ENCODE measurements at places on chromosomes 4 and X.

- DNase-seq, result no peak
Observed at GRCh38 chrX:31593353-31593752, 521.5 kb upstream of the FTHL17 start.

- DNase-seq, result no peak
Observed at GRCh38 chr4:151489462-151490203, 80.7 kb downstream of the FHIP1A start.

- no peak for DNase-seq
Observed at GRCh38 chrX:135498236-135498635, 22.2 kb upstream of the INTS6L start.

- peak; percentile 18 for DNase-seq
Observed at GRCh38 chrX:20974326-20974725, 399.9 kb upstream of the CNKSR2 start.

DNA sequence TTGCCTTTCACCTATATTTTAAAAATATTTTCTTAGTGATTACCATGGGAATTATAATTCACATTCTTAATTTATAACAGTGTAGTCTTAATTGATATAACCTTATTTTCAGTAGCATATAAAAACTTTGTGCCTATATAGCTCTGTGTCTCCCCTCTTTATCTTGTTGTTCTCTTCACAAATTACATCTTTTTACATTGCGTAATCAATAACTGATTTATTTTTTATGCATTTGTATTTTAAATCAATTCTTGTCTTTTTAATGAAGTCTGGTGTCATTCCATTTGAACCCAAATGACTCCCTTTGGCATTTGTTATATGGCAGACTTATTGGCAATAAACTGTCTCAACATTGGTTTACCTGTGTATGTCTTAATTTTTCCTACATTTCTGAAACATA lies 137.0 kb downstream of the SH3BGRL start:
- no peak for DNase-seq

GRCh38 chr4:147560625-147561024 lies 56.6 kb upstream of the TMEM184C start:
- DNase-seq, result peak; percentile 40

DNA sequence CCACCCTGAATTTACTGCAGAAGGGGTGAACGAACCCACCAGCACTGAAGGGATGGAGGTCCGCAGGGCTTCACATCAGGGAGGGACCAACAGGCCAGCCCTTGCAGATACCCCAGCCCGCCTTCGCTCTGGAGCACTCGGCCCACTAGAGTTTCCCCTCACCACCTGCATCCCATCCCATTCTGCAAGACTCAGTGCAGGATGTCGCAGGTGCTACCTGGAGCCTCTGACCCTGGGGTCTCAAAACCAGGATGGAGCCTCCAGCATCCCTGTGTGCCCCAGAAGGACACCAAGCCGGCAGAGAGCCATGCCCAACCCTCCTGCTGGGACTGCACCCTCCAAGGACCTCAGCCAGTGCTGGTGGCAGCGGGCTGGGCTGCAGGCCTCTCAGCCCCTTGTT lies 57.6 kb upstream of the ADRA2C start:
- no peak for DNase-seq

GRCh38 chrX:17521871-17522693 lies 147.1 kb downstream of the NHS start:
- peak; percentile 68 for DNase-seq

- DNase-seq, result no peak
Observed at GRCh38 chr4:69656653-69657158, 3.7 kb upstream of the UGT2A1 start.

GRCh38 chrX:106588801-106589200 lies 23.0 kb upstream of the RADX start:
- DNase-seq, result no peak

GRCh38 chr4:71287305-71287704 lies 51.5 kb upstream of the SLC4A4 start:
- no peak for DNase-seq

GRCh38 chrX:153802513-153803045 lies 8.1 kb downstream of the SSR4 start:
- DNase-seq, result no peak

GRCh38 chr4:118757761-118758251 lies 72.6 kb downstream of the METTL14 start:
- DNase-seq, result no peak

- DNase-seq, result peak; percentile 55
Observed at GRCh38 chrX:151000861-151001331, 17.8 kb downstream of the HMGB3 start.

DNA sequence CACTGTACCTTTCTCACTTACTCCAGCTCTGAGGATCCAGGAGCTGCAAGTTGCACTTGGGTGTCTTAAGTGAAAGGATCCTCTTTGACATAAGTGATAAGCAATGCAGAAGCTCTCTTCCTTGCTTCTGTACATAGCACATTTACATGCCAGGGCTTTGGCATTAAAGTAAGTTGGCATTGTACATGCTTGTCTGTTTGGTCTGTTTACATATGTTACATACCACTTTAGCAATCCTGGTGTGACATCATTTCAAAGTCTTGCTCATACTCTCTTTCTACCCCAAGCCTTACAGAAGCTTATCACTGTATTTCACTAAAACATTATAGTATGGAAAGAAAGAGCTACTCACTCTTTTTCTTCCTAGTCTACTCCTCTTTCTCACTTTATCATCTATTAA lies 2548.3 kb downstream of the ARAP2 start:
- DNase-seq, result peak; percentile 2

DNA sequence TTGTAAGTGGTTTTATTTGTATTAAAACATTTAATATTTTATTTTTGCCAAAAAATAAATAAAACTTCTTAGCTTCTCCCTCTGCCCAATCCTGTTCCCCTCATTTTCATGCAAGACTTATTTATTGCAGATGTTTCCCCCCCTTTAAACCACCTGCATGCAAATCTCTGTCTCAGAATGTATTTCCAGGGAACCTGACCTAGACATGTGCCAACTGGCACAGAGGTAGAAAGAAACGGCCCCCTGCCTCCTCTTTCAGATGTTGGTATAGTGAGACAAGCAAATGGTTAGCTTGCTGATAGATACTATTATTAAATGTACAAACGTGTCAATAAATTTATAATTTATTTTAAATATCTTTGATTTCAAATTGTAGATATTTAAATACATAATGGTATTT lies 47.1 kb downstream of the KLF3 start:
- DNase-seq, result no peak

- DNase-seq, result peak; percentile 52
Observed at GRCh38 chr4:25223802-25224375, 9.9 kb upstream of the PI4K2B start.

DNA sequence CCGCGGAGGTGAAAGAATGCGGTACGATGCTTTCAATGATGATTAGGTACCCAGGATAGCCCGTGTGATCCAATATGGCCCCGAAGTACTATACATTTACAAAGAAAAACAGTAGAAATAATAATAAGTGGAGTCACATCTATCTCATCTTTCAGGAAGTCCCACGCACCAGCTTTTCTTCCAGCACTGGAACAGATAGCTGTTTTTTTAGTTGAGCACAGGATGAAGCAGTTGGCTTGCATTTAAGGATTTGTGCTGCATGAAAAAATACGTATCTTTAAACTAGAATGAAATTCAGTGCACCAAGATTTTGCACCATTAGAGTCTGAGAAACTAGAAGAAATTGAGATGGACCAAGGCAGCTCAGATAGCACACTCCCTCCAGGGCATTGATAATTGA lies 44.1 kb downstream of the SMIM20 start:
- no peak for DNase-seq

- peak; percentile 65 for DNase-seq
Observed at GRCh38 chrX:43676971-43677572, 21.0 kb downstream of the MAOA start.

GRCh38 chr4:101304916-101305315 lies 42.4 kb downstream of the PPP3CA start:
- peak; percentile 66 for DNase-seq

GRCh38 chr4:114025176-114025777 lies 45.8 kb upstream of the ARSJ start:
- DNase-seq, result no peak

- peak; percentile 25 for DNase-seq
Observed at GRCh38 chr4:114226179-114226578, 246.7 kb upstream of the ARSJ start.

GRCh38 chr4:3311095-3311372 lies 18.2 kb downstream of the RGS12 start:
- DNase-seq, result no peak

DNA sequence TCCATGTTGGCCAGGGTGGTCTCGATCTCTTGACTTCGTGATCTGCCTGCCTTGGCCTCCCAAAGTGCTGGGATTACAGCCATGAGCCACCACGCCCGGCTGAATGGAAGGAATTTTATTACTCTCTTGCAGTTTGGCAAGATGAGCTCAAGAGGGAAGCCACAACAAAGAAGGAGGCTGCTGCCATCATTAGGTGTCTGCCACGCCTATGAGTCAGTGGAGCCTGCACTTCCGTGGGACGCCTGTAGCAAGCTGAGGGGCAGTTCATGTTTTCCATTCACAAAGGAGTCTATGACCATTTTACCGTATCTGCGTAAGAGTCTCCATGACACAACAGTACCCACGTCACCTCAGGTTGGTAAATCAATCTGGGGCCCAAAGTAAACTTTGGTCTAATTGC lies 51.2 kb upstream of the CHRNA9 start:
- DNase-seq, result peak; percentile 92

GRCh38 chrX:24464836-24465531 lies at the start of gene PDK3:
TSS of gene PDK3 (plus strand) at chrX:24465286. CDS start at chrX:24465456, 170 bp downstream.
- DNase-seq, result peak; percentile 85

- DNase-seq, result peak; percentile 58
Observed at GRCh38 chr4:100190643-100191600, 654 bp upstream of the DDIT4L start.

- DNase-seq, result no peak
Observed at GRCh38 chr4:173930329-173930967, 353.0 kb downstream of the FBXO8 start.

DNA sequence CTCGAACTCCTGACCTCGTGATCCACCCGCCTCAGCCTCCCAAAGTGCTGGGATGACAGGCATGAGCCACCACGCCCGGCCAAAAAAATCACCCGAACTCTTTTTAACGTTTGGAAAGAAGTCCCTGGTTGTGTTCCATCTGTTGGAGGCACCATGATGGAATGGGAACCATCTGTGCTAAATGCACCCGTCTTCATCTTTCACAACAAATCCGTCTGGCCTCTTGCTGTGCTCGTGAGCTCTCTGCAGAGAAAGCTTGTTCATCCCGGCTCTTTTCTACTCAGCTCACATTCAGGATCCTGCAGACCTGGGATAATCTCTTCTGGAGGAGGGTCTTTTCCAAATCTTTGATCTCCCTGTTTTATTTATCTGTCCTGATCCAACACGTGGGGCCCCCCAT lies 188.8 kb downstream of the CRLF2 start:
- no peak for DNase-seq

GRCh38 chr4:107801766-107802211 lies 22.9 kb upstream of the SGMS2 start:
- peak; percentile 29 for DNase-seq

DNA sequence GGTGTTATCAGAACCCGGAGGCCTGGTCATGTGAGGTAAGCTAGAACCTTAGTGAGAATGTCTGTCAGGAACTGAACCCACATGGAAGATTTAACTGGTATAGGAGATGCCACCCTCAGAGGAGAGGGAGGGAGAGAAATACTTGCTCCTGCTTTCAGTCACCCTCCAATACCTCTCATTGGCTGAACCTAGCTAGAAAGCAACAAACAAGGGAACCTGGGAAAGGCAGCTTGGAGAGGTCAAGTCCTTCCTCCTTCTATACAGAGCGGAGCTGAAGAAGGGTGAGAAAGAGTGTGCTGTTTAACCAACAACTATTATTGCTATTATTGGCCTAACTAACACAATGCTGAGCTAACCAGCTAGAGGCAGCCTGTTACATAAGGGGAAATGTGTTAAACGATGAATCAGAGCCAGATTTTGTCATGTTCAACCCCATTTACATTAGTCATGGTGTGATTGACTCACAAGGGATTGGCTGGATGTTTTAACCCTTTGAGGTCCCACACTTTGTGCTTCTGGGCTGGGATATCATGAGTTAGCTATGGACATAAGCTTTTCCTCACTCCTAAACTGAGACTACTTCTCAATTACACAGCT lies 96.5 kb upstream of the ESX1 start:
- peak; percentile 86 for DNase-seq

- DNase-seq, result no peak
Observed at GRCh38 chrX:132718431-132718958, 229.7 kb upstream of the MBNL3 start.

DNA sequence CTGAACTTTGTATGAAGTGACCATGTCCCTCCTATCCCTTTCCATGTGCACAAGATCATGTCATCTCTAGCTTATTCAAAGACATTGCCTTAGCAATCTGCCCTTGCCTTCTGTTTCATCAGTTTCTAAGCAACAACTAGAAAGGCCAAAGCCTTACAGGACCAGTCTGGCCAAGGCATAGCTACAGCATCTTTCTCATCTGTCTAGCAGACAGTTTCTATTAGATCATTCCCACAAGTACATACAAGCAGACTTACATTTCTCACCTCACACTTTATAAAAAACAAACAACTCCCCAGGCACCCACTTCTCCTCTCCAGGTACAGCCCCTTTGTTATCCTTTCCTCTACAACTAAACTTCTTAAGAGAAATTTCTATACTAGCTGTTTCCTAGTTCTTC lies 188.7 kb upstream of the AADAT start:
- DNase-seq, result no peak

DNA sequence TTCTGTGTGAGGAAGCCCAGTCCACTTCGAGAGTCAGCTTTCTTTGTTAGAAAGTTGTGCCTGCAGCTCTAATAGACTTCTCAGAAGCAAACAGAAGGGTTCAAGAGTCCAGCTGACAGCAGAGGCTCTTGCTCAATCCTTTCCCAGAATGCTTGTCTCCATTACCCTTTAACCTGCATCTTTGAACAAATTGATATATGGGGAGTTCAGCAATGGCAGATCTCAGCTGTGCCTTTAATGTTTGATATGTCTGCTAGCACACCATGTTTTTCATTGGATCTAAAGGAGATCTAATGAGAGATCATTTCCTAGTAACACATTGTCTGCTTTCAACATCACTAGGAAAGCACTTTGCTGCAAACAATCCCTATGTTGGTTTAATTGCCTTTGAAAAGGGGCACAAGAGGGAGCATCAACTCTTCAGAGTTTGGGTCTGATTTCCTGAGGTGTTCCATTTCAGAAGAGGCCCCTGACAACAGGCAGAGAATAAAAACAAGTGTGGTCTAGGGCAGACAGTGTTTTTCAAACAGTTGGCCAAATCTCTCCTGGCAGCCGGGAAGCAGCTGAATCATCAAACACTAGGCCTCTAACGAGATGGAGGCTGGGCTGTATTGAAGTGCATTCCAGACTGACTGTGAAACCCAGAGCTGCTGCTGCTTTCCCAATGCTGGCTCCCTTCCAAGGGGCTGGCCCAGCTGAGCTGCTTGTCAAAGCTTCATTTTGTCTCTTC lies 55.5 kb downstream of the LUZP4 start:
- peak; percentile 96 for DNase-seq

DNA sequence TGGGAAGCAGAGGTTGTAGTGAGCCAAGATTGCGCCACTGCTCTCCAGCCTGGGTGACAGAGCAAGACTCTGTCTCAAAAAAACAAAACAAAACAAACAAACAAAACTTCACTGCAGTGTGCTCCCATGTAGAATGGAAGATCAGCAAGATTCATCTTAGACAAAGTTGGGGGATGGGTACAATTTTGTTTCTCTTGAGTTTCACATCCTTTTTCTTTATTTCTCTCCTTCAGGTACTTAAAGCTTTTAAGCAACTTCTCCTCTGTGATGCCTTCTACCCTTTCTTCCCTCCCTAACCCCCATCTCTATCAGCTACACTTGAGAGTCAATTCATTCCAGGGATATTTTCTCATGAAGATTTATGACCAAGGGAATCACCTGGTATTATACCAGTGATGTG lies 15.5 kb upstream of the RBBP7 start:
- DNase-seq, result no peak

GRCh38 chr4:183257808-183258207 lies 62.3 kb downstream of the CLDN22 start:
- DNase-seq, result no peak
